ENCODE measurements at places on chromosomes 5 and 9.

DNA sequence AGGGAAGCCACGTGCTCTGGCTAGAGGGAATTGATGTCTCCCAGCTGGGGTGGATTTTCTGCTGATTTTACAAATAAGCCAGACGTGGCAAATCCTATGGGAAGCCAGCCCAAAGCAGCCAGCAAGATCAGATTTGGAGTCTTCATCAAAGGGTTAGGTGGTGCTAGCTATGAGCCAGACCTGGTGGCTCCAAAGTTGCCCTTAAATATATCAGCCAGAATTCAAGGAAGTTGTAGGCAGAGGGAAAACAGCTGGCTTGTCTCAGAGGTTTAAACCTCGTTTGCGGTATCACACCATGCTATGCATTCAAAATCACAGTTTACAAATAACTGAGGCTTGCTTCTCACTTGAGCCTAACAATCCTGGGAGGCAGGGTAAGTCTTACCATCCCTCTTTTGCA, 313.2 kb downstream of the MLLT3 start:
- DNase-seq: no peak

DNA sequence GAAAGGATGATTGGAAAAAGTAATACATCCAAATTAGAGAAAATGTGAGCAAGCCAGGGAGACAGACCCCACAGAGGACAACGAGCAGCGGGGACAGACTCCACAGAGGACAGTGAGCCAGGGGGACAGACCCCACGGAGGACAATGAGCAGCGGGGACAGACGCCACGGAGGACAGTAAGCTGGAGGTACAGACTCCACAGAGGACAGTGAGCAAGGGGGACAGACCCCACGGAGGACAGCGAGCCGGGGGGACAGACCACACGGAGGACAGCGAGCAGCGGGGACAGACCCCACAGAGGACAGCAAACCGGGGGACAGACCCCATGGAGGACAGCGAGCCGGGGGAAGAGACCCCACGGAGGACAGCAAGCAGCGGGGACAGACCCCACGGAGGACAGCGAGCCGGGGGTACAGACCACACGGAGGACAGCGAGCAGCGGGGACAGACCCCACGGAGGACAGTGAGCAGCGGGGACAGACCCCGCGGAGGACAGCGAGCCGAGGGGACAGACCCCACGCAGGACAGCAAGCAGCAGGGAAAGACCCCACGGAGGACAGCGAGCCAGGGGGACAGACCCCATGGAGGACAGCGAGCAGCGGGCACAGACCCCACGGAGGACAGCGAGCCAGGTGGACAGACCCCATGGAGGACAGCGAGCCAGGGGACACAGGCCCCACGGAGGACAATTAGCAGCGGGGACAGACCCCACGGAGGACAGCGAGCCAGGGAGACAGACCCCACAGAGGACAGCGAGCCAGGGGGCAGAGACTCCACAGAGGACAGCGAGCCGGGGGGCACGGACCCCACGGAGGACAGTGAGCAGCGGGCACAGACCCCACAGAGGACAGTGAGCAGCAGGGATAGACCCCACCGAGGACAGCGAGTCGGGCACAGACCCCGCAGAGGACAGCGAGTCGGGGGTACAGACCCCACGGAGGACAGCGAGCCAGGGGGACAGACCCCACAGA, 1.9 kb upstream of the ZDHHC11 start:
- DNase-seq: no peak

DNA sequence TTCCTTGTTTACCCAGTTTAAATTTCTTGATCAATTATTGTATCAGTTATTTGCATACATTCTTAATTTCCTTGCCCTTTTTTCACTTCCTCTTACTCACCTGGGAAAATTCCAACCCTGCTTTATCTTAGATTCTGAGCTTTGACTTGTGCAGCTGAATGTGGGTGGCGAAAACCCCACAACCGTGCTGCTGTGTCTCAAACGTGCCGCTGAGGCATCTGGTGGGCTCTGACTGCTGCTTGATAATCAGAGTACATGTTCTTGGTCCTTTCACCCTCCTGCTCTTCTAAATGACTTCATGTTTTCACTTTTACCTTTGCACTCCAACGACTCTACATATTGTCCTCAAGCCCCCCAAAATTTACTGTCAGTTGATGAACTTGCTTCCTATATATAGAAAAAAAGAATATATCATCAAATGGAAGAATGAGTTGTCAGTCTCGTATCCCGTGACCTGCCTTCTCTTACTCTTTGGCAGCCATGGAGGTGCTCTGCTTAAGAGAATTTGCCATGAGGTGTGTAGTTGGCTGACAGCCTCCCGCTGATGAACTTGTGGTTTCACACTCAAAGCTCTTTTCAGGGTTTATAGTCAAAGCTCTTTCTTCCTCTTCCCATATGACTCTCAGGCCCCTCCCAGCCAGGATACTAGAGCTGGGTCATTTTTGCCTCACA, 14.0 kb upstream of the JAK2 start:
- no peak for DNase-seq

DNA sequence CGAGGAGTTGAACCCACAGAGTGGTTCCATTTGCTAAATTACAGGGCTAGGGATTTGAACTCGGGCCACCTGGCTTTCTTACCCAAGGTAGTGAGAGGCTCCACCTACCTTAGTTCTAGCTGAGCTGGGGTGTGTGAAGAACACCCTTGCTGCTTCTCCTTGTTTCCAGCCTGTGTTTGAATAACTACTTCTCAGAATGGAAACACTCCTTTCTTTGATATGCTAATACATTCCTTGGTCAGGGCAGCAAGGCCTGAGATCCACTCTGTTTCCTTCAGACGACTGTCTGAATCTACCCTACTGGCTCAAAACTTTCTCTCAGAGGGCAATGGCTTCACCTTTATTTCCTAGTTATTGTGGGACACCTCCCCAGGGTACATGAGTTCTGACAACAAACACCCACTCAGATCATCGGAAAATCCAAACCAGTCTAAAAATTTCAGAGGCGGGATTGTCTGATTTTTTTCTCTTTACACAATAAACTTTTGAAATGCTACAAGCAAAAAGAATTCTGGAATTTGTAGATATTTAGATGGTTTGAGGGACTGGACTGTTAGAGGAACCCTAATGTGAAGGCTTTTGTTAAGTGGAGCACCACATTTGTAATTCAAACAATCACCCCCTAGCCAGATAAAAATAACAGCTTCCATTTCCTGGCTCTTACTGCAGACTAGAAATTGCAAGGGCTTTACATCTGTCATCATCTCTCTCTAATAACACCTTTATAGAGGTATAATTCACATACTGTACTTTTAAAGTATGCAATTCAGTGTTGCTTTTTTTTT, 4.0 kb upstream of the ATP6V1G1 start:
- DNase-seq: no peak

- no peak for DNase-seq
Observed at GRCh38 chr5:1477341-1477740, 32.1 kb upstream of the SLC6A3 start.

DNA sequence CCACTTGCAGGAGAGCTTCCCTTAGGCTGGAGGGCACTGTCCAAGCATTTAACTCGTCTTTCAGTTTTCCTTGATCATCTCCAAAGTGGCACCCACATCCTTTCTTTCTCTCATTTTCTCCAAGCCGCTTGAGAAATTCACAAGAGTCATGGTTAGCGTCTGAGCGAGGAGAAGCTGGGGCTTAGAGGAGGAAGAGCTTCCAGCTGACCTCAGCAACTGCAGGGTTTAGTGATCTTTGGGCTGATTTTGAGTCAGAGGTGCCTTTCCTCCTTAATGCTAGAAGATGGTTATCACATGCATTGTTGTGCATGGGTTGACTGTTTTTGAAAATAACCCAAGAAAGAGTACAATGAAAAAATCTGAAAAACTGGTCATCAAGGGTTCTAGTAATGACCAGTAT, 134.7 kb downstream of the GADD45G start:
- no peak for DNase-seq

GRCh38 chr9:111992523-111992922, 95.9 kb downstream of the UGCG start:
- no peak for DNase-seq

- DNase-seq: no peak
Observed at GRCh38 chr9:86329649-86330048, 24.6 kb downstream of the TUT7 start.

- no peak for DNase-seq
Observed at GRCh38 chr9:94084314-94084713, at the start of gene PTPDC1. PTPDC1 (plus strand) TSS chr9:94084464; CDS start chr9:94084531, 67 bp downstream.

- DNase-seq: no peak
Observed at GRCh38 chr9:134291961-134292871, 34.0 kb upstream of the RXRA start.

- no peak for DNase-seq
Observed at GRCh38 chr5:82426464-82427154, 148.5 kb upstream of the RPS23 start.

- DNase-seq: no peak
Observed at GRCh38 chr5:28823231-28823630, 1784.8 kb upstream of the CDH9 start.

DNA sequence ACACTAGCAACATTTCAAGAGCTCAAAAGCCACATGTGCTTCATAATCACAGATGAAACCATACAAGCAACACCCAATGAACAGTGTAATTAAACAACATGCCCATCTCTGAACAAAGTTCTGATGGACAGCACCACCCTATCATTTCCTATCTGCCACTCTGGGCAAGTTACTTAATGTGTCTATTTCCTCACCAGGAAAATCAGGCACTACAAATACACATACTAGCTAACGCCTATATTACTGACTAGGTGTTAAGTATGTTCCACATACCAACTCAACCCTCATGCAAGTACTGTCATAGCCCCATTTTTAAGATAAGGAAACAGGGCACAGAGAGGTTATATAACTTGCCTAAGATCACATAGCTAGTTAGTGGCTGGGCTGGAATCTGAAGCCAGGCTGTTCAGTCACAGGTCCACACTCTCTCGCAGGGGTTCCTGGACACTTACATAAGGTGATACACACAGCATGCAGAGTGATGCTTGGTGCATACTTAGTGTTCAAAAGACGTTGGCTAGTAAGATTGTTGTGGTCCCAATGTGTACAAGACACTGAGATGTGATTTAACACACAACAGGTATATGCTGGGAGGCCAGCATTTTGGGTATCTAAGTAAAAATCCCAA, 24.2 kb downstream of the CORO2A start:
- DNase-seq: no peak

- no peak for DNase-seq
Observed at GRCh38 chr5:32542216-32543059, 42.9 kb upstream of the SUB1 start.

- DNase-seq: no peak
Observed at GRCh38 chr9:22693156-22693555, 246.5 kb downstream of the DMRTA1 start.

- peak; percentile 51 for DNase-seq
Observed at GRCh38 chr9:79268806-79269205, 303.0 kb upstream of the TLE4 start.

GRCh38 chr5:58499941-58500340, 8.7 kb downstream of the GAPT start:
- no peak for DNase-seq

DNA sequence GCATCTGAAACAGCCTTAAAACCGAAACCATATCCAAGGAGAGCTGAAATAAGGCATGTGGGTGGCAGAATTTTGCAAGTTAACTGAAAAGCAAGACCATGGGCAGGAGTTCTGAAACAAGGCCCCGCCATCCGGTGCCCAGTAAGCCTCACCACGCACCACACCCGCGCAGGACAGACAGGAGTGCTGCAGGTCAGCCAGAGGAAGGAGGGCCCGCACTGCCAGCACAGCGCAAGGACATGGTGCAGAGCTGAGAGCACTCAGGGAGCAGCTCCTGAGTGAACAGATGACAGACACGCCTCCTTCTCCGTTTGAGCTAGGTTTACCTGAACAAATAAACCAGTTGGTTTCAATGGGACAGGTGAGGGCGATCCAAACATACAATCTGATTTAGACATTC, 16.5 kb upstream of the ISCA1 start:
- DNase-seq: no peak

DNA sequence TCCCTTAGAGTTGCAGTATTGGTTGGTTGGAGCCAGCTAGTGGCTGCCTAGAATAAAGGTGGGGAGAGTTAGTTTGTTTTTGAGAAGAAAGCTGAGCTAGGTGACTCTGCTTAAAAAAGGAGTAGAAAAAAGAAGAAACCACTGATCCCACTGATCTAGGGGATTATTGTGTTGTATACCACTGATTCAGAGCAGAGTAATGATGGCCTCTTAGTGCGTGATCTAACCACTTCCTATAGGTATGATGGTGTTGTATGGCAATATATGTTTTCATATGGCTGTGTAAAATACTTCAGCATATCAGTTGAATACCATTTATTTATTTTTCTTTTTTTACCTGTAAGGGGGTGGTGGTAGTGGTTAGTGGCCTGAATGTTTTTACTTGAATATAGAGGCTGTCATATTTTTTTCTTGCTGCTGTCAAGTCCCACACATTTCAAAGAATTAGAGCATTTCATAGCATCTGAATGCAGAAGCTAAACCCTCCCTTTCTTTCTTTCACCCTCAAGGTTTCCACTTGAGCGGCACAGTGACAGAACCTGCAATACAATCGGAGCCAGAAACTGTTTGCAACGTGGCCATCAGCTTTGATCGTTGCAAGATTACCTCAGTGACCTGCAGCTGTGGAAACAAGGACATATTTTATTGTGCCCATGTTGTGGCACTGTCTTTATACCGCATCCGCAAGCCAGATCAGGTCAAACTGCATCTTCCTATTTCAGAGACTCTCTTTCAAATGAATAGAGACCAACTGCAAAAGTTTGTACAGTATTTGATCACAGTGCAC, 140.3 kb downstream of the ZSWIM6 start:
- DNase-seq: no peak

GRCh38 chr9:124293718-124294506, 36.2 kb downstream of the NEK6 start:
- no peak for DNase-seq

- no peak for DNase-seq
Observed at GRCh38 chr5:179065703-179066102, 5.5 kb downstream of the ZNF354C start.

DNA sequence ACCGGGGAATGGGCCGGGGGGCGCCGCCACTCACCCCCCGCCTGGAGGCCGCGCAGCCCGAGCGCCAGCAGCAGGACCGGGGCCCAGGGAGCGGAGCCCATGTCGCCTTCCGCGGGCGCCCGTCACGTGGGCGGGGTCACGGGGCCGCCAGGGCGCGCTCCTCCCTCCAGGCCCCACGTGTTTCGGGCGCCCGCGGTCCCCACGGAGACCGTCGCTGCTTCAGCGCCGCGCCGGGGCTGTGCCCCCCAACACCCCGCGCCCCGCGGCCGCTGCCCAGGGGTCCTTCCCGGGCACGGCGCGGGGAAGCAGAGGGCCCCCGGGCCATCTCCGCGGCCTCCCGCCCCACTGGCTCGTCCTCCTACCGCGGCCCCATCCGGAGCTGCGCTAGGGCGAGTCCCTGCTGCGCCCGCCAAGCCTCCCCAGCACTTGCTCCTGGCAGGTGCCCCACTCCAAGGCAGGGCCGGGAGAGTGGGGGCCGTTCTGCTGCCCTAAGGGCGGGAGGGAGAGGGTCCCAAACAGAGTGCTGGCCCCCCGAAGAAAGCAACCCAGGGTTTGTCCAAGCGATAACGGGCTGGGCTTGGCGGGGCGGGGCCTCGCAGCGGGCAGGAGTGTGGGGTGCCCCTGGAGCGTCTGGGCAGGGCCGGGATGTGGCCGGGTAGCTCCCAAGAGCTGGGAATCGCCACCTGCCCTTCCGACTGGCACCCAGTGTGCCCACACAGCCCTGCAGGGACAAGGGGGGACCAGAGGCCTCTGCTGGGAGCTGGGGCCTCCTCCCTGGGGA, at the start of gene DPP7:
Gene DPP7, minus strand, starts transcription at position 121 of the 781 bp plus-strand sequence. Its CDS starts 20 bp downstream, at position 101.
- peak; percentile 17 for DNase-seq
